ENCODE measurements at places on chromosomes 5 and 9. TPM values are rescaled to one million over a fixed set of nuclear protein-coding genes. Genes with fewer than 3 reads are reported as not detected.

The KCNIP1 gene
- total RNA-seq = not detected

The MYMK gene
- not detected for total RNA-seq

DNA sequence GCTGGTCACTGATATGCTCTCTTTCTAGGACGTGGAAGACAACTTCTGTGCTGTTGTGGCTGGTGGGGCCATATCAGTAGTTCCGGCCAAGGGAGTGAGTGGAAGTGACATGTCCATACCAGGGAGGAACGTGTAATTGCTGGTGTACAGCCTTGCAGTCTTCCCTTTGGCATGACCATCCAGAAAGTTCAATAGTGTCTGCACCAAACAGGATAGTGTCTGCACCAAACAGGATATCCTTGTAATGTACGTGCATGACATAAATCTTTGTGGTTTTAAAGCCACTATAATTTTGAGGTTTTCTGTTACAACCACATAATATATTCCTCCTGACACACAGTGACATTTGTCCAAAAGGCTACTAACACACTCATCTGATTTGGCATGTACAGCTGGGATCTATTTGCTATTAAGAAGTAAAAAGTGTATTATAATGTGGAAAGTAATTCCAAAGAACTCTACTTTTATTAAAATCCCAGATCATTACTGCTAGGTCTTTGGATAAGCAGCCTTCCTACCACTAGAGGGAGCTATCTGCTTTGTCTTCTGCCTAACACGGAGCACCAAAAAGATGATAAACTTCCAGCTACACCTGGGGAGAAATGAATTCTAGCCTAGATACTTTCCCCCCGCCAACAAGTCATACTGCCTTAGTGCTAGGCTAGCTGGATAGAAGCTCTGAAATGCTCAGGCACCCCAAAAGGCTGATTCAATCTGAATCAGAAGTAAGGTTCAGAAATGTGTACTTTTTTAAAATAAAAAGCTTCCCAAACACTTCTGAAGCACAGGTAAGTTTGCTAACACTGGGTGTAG lies 52.7 kb downstream of the RNF145 start:
- no peak overlapping the region for H3K27ac ChIP-seq
- H3K4me1 ChIP-seq = no peaks in the 10 kb centered on the region
- DNase-seq = no peak
- H3K36me3 ChIP-seq = peaks cover 46% of the 10 kb centered on the region

GRCh38 chr9:132729235-132729890 lies 59.1 kb downstream of the GTF3C4 start:
- no peak for DNase-seq
- H3K4me3 ChIP-seq = no peak overlapping the region
- H3K4me1 ChIP-seq = no peaks in the 10 kb centered on the region
- no peak overlapping the region for H3K27ac ChIP-seq
- no peaks in the 10 kb centered on the region for H3K27me3 ChIP-seq

DNA sequence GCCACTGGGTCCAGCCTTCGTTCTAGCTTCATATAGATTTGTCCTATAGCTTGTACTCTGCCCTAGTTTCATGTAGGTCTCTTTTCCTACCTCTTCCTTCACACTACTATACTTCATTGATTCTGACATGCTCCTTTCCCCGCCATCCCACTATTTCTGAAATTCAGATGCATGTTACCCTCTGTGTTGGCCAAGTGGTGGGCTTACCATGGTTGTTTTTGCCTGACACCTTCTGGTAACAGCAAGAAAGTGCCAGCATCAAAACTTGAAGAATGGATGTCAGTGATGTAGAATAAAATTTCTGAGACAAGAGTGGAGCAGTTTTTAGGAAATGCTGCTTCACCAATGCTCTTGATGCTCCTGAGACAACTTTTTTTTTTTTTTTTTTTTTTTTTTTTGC lies 19.5 kb upstream of the SERINC5 start:
- no peaks in the 10 kb centered on the region for H3K36me3 ChIP-seq
- H3K27ac ChIP-seq = no peak overlapping the region
- H3K27me3 ChIP-seq = no peaks in the 10 kb centered on the region
- no peaks in the 10 kb centered on the region for H3K4me1 ChIP-seq

GRCh38 chr9:130301483-130302286 lies 36.1 kb downstream of the HMCN2 start:
- H3K4me1 ChIP-seq = peaks cover 60% of the 10 kb centered on the region
- DNase-seq = peak; percentile 87
- no peak overlapping the region for H3K4me3 ChIP-seq
- H3K27ac ChIP-seq = no peak overlapping the region
- H3K36me3 ChIP-seq = no peaks in the 10 kb centered on the region

GRCh38 chr5:75023368-75024159 lies 28.8 kb downstream of the GCNT4 start:
- H3K4me3 ChIP-seq = no peak overlapping the region
- DNase-seq = no peak
- no peak overlapping the region for H3K27ac ChIP-seq
- no peaks in the 10 kb centered on the region for H3K4me1 ChIP-seq

All from heart left ventricle (tissue), 16 donors.